Left hindlimb (tissue), 1 donor: ENCODE measurements at places on chromosomes 12 and 14.

GRCh38 chr14:64186231-64187129, 107.7 kb downstream of the ESR2 start:
- no peak for DNase-seq

GRCh38 chr12:9761419-9761781, 699 bp upstream of the CD69 start:
- DNase-seq, result no peak

- no peak for DNase-seq
These were observed 66.6 kb downstream of the DAAM1 start for GRCh38 chr14:59254911-59255545.

DNA sequence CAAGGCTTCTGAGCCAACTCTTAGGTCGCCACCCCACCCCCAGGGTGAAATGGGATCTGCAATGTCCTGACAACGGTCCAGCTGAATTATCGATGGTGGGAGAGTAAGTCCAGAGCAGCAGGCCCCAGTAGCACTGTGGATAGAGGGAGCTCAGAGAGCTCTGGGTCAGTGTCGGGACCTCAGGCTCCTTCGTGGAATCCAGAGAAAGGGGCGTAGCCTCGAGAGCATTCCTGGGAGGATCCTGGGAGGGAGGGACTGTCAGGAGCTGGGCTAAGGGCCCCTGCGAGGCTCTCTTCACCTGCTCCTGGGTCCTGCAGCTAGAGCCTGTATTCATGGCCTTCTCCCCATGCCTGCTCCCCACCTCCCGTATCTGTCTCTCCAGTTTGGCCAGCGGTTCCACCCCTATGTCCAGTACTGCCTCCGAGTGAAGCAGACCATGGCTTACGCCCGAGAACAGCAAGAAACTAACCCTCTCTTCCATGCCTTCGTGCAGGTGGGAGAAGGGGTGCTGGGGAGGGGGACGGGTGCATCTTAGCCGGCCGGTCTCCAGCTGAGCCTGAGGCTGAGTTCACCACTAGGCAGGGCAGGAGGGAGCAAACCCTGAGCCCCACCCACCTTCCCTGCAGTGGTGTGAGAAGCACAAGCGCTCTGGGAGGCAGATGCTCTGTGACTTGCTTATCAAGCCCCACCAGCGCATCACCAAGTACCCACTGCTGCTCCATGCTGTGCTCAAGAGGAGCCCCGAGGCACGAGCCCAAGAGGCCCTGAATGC, 6.6 kb downstream of the PLEKHG6 start:
- DNase-seq, result peak; percentile 16

DNA sequence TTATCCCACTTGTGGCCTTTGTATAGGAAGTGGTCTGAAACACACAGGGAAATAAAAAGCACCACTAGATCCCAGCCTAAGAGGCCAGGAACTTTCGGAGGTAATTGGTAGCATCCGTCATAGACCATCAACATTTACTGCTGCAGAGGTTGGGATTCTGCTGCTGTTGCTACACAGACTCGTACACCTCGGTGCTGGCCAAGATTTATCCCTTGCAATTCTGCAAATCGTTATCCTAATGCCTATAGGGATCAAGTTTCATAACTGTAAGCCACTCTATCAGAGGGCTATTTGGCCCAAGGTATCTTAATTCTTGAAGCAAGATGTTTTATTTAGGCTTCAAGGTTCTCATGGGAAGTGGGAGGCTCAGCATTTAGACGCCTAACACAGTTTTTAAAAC, 913.6 kb downstream of the GALC start:
- DNase-seq, result peak; percentile 57

DNA sequence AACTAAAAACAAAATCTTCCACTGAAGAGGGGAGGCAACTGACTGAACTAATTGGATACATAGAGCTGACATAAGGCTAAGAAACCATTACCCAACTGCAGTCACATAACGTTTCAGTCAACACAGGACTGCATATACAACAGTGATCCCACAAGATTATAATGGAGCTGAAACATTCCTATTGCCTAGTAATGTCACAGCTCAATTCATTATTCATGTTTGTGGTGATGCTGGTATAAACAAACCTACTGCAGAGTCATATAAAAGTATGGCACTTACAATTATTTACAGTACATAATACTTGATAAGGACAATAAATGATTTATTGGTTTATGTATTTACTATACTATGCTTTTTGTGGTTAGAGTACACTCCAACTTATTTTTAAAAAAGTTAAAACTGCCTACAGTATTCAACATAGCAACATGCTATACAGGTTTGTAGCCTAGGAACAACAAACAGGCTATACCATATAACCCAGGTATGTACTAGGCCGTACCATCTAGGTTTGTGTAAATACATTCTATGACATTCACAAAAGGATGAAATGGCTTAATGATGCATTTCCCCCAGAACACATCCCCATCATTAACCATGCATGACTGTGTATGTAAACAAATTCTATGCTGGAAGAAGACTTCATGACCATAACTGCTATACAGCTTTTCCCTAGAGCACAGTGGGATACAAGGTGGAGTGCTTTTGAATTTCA, 4.3 kb downstream of the NAP1L1 start:
- no peak for DNase-seq

DNA sequence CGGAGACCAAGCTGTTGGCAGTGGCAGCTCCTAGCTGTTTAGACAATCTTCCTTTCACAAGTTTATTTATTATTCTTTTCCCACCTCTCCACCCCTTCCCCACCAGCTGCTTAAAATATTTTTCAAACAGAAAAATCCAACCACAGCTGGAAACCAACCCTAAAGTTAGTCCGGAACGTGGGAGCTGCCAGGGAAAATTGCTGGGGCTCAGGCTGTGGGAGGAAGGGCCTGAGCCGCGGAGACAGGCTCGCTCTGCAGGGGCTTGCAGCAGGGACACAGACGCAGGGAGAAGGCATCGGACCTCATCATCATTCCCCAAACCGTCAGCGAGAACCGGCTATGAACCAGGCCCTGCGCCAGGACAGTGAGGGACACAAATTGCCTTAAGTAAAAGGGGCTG, 16.1 kb upstream of the TMEM106C start:
- peak; percentile 70 for DNase-seq

- no peak for DNase-seq
These were observed 30.7 kb downstream of the GUCY2C start for GRCh38 chr12:14665354-14666348.

- no peak for DNase-seq
These were observed 13.4 kb downstream of the BTG1 start for GRCh38 chr12:92132288-92132687.

DNA sequence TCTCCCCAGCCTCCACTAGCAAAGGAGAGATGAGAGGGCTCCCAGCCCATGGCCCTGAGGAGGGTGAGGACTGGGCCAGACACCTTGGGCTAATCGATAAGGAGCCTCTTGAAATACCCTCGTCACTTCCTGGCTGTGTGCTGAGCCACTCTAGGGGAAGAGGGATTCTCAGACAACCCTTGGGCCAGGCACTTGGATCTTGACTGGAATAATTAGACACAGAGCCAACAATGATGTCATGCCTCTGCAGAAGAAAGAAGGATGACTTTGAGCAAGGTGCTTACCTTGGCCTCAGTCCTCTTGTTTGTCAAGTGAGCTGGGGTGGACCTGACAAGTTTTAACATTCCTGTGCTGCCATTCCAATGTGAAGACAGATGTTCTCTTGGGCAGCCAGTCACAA, 83.1 kb downstream of the LRRC74A start:
- DNase-seq, result no peak

GRCh38 chr12:38156497-38157245, 159.9 kb upstream of the ALG10B start:
- no peak for DNase-seq

- DNase-seq, result no peak
These were observed 23.9 kb upstream of the MAP1LC3B2 start for GRCh38 chr12:116535241-116535640.

DNA sequence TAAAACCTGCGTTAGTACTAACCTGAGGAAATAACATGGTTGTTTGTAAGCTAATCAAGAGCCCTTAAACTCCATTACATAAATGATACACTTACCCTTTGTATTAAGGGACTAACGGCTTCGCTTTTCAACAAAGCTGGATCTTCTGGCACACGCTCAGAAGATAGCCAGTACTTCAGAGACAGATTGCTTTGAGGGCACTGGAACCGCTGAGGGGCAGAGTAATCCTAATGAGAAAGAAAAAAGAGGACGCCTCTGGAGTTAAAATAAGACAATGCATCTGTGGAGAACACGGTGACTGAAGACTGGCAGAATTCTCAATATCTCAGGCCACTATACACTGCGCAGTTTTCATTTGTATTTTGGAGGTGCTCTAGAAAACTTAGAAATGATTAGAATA, 1.5 kb upstream of the KTN1 start:
- no peak for DNase-seq

DNA sequence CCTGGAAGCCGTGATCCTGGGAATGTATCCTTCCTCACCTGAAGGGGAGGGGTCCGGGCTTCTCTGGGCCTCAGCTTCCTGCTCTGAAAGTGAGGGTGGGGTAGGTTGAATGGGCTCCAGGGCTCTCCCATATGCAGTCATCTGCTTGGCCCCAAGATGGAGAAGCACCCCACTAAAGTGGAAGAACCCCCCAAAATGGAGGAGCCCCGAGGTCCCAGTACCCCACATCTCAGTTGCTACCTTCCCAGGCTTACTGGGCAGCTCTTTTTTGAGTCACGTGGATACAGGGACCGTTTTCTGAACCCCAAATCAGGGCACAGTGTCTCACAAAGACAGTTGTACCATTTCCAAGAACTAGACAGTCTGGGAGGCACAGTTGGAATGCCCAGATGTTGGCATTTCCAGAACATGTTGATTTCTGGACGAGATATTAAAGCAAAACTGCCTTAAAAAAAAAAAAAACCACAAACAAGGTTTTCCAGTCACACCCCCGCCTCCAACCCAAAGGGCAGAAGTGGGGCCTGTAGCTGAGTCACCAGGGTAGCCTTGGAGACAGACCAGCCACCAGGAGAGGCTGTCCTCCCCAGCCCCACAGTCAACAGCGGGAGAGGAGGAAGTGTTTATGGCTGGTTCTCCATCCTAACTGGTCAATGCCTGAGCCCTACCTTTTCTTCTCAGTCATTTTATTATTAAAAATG, 12.1 kb downstream of the VASH1 start:
- no peak for DNase-seq

- DNase-seq, result no peak
These were observed 47.5 kb downstream of the ZNF664 start for GRCh38 chr12:124020514-124020949.

- DNase-seq, result no peak
These were observed 92.6 kb downstream of the DNAI7 start for GRCh38 chr12:25102402-25102801.

GRCh38 chr14:67395876-67396189, 16.1 kb downstream of the PLEK2 start:
- no peak for DNase-seq

DNA sequence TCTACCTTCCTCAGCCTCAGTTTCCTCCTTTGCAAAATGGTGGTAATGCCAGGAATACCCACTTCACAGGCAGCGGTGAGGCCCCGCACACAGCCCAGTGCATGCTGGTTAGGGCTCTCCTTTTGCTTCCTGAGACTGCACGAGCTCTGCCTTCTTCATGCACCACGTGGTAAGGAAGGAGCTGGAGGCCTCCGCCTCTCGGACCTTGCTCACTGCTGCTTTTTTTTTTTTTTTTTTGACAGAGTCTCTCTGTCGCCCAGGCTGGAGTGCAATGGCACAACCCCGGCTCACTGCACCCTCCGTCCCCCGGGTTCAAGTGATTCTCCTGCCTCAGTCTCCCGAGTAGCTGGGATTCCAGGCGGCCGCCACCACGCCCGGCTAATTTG, 18.1 kb downstream of the TAMALIN start:
- no peak for DNase-seq

GRCh38 chr14:55107766-55108554, 21.1 kb upstream of the LGALS3 start:
- DNase-seq, result peak; percentile 75

- DNase-seq, result no peak
These were observed 17.3 kb upstream of the TMPRSS12 start for GRCh38 chr12:50825372-50825838.

- DNase-seq, result no peak
These were observed 42.3 kb downstream of the INSM2 start for GRCh38 chr14:35576260-35576659.

- no peak for DNase-seq
These were observed 4.0 kb downstream of the EGLN3 start for GRCh38 chr14:33946679-33947476.

GRCh38 chr12:69274861-69275260, 35.5 kb downstream of the CPSF6 start:
- DNase-seq, result no peak

DNA sequence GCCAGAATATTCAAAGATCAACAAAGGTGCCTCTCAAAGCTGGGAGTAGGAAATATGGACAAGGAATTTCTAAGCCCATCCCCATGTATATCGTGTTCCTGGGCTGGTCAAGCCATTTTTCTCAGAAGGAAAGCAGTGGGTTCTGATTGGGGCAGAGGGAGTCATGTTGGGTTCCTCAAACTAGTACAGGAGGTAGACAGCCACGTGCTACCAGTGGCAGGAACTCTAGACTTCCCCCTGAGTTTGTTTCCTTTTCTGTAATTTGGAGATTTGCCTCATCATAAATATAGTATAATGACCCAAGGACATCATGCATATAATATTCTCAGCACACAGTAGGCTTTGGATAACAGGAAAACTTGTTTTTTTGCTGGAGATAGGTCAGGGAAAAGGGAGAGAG, 16.4 kb upstream of the PLEKHH1 start:
- DNase-seq, result no peak

GRCh38 chr12:77120156-77121085, 55.1 kb upstream of the E2F7 start:
- DNase-seq, result no peak

DNA sequence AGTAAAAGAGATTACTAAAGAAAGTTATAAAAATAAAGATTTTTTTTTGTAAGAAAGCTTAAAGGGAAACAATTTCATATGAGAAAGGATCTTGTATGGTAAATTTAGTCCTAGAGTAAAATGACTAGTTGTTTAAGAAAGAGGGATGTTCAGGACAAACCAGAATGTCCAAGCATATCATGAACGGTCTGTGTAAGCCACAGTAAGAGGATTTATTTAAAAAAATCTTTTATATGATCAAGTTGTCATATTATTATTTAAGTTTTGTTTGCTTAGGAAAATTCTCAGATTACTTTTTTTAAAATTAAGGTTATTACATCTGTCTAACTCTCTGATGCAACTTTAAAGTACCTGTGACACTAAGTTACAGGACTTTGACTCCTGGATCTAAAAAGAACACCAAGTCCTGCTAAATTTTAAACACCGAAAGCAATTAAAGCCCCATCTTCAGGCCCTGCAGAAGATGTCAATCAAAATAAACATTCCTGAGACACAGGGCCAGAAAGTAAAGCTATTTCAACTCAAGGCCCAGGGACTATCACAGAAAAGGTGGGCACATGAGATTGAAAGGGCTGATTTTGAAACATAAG, 17.3 kb upstream of the CCDC196 start:
- no peak for DNase-seq
